ENCODE measurements at places on chromosomes 4 and X.

DNA sequence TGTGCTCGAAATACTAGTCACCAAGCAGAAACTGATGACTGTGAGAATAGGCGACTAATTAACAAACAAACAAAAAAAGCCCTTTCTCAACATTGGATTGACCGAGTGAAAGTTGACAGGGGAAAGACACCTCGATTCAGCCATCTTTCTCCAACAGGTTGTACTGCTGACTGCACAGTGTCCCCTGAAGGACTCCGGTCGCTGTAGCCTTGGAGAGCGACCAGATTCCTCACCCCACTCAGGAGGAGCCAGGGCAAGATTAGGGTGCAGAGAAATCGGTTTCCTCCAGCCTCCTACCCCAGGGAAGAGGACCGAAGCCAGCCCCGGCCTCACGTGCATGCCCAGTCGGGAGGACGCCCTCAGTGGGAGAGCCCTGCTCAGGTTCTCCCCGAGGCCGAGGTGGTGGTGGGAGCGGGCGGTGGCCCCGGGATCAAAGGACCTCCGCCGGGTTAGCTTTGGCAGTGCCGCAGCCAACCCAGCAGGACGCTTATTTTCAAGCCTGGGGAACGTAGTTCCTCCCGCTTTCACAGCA is 1.1 kb upstream of the RAP1GDS1 start:
- peak; percentile 4 for DNase-seq

DNA sequence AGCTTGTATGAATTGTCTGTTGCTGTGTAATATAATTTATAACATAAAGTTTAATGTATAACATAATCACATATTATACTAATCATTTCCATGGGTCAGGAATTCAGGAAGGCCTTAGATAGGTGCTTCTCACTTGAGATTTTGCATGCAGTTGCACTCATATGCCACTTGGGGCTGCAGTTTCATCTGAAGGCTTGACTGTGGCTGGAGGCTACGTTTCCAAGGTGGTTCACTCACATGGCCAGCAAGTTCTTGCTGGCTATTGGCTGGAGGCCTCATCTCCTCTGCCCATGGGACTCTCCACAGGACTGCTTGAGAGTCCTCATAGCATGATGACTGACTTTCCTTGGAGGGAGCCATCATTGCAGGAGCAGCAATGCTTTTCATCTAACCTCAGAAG is 53.4 kb upstream of the STX18 start:
- no peak for DNase-seq

- no peak for DNase-seq
Observed at GRCh38 chr4:47567511-47567910, 82.4 kb downstream of the ATP10D start.

DNA sequence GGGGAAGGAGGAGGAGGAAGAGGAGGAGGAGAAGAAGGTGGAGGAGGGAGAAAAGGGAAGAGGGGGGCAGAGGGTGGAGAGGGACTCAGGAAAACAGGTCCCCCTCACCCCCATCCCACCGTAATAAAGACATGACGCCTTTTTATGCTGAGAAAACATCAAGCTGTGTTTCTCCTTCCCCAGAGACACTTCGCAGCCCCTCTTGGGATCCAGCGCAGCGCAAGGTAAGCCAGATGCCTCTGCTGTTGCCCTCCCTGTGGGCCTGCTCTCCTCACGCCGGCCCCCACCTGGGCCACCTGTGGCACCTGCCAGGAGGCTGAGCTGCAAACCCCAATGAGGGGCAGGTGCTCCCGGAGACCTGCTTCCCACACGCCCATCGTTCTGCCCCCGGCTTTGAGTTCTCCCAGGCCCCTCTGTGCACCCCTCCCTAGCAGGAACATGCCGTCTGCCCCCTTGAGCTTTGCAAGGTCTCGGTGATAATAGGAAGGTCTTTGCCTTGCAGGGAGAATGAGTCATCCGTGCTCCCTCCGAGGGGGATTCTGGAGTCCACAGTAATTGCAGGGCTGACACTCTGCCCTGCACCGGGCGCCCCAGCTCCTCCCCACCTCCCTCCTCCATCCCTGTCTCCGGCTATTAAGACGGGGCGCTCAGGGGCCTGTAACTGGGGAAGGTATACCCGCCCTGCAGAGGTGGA is 45.3 kb upstream of the SHOX start:
- no peak for DNase-seq

GRCh38 chr4:25182937-25183336 is 22.7 kb upstream of the SEPSECS start:
- no peak for DNase-seq

DNA sequence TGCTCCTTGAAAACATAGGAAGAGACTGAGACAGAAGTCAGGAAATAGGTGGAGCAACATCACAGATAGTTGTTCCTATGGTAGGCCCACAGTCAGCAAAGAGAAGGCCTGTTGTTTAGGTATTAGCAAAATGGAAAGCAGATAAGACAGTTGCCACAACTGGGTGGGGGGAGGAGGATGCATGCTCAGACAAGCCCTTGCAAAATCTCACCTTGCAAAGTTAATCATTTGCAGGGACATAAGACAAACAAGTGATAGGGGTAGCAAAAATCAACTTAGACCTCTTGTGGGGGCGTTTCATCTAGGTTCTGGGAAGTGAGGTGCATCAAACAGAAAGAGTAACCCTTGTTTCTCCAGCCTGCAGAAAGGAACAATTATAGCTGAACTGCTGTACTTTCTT is 30.7 kb downstream of the SERPINA7 start:
- no peak for DNase-seq

GRCh38 chrX:40646489-40647306 is 663 bp downstream of the CXorf38 start:
- no peak for DNase-seq

All from stimulated activated CD4-positive, alpha-beta T cell treated with anti-CD3 and anti-CD28 coated beads, Interleukin-1b, Interleukin-23, amount 100 ng/mL, for 1 hour (primary cell).